ENCODE measurements at places on chromosomes 11 and 22.

GRCh38 chr11:46445920-46446771 lies 54.6 kb upstream of the CHRM4 start:
- DNase-seq = no peak

DNA sequence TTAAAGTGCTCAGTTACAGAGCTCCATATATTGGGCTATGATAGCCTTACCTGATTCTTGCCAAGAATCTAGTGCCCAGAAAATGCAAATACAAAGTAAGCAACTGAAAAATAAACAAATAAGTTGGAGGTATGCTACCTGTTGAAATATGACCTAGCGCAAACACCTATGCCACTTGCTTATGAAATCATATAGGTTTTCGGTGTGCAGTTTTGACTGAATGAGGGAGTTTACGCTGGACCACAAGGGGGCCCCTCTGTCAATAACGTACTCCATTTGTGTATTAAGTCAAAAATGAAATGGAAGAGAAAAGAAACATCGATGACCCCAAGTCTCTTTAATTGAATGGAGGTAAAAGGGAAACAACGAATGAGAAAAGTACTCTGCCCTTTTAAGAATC lies 84.9 kb upstream of the TRIM77 start:
- DNase-seq = no peak

GRCh38 chr22:32999039-32999815 lies 59.0 kb downstream of the SYN3 start:
- no peak for DNase-seq

- no peak for DNase-seq
Observed at GRCh38 chr11:115718106-115718505, 213.9 kb upstream of the CADM1 start.

DNA sequence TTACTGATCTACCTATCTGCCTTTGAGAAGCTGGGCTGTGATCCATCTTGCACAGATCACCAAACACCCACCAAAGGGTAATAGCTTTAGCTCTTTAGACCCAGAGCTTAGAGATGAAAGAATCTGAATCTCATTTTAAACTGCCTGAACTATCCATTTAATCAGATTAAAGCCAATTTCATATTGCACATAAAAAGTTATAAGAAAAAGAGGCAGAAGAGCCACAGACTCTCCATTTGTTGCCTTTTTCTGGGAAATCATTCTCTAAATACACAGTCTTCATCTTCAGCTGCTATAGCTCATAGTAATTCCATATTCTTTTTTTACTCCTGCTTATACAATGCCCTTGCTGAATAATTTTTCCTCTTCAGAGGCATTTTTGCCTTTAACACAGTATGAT lies 271.2 kb downstream of the DLG2 start:
- DNase-seq = no peak

- no peak for DNase-seq
Observed at GRCh38 chr11:86483610-86483939, 108.9 kb downstream of the CCDC81 start.

GRCh38 chr11:13291800-13292199 lies 14.2 kb downstream of the BMAL1 start:
- no peak for DNase-seq

DNA sequence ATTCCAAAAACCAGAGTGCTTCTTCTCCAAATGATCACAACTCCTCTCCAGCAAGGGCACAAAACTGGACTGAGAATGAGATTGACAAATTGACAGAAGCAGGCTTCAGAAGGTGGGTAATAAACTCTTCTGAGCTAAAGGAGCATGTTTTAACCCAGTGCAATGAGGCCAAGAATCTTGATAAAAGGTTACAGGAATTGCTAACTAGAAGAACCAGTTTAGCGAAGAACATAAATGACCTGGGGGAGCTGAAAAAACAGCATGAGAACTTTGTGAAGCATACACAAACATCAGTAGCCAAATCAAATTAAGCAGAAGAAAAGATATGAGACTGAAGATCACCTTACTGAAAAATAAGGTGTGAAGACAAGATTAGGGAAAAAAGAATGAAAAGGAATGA lies 15.5 kb downstream of the OR52M1 start:
- no peak for DNase-seq

- DNase-seq = no peak
Observed at GRCh38 chr11:119726585-119727522, 2.1 kb downstream of the NECTIN1 start.

DNA sequence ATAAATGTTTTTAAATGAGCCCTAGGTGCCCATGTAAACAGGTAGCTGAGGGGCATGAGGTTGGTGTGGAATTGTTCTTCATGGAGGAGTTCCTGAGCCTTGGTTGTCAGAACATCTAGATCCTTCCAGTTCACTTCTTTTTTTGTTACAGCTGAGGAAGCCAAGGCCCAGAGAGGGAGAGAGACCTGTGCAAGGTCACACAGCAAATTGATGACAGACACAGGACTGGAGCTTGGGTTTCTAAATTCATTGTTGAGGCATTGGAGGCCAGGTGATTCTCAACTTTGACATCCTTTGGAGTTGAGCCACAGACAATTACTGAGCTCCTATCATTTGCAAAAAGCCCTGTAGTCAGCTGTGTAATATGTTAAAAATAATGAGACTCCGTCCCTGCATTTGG lies 73.1 kb upstream of the CRYBB3 start:
- no peak for DNase-seq

DNA sequence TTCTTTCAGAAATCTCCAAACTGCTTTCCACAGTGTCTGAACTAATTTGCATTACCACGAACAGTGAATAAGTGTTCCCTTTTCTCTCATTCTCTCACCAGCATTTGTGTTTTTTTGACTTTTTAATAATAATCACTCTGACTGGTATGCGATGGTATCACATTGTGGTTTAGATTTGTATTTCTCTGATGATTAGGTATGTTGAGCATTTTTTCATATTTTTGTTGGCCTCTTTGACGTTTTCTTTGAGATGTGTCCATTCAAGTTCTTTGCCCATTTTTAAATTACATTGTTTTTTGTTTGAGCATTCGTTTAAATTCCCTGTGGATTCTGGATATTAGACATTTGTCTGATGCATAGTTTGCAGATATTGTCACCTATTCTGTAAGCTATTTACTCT lies 1639.6 kb upstream of the TENM4 start:
- DNase-seq = no peak

DNA sequence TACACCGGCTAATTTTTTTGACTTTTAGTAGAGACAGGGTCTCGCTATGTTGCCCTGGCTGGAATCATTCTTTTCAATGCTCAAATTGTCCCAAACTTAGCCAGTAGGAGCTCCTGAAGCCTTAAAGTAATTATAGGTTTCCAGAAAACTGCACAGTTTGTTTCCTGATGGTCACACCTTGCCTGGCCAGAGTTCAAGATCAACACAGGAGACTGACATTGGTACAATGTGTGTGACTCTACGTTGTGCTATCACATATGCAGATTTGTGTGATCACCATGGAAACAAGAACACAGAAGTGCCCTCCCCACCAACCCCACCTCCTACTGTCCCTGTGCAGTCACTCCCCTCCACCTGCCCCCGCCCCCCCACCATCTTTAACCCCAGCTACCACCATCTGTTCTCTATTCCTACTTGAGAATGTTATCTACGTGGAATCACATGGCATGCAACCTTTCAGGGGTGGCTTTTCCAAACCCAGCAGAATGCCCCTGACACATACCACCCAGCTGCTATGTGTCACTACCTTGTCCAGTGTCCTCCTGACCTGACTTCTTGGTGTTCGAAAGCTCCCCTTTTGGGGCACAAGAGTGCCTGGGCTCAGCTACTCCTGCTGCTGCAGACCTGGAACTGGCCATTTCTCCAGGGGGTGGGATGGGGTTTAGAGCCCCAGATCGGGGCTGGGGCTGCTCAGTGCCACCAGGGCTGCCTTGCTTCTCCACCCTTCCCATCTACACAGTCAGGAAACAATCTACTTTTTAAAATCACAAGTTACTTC lies 6.1 kb upstream of the NAP1L4 start:
- no peak for DNase-seq

GRCh38 chr11:76807206-76807875 lies 24.2 kb downstream of the TSKU start:
- DNase-seq = no peak

DNA sequence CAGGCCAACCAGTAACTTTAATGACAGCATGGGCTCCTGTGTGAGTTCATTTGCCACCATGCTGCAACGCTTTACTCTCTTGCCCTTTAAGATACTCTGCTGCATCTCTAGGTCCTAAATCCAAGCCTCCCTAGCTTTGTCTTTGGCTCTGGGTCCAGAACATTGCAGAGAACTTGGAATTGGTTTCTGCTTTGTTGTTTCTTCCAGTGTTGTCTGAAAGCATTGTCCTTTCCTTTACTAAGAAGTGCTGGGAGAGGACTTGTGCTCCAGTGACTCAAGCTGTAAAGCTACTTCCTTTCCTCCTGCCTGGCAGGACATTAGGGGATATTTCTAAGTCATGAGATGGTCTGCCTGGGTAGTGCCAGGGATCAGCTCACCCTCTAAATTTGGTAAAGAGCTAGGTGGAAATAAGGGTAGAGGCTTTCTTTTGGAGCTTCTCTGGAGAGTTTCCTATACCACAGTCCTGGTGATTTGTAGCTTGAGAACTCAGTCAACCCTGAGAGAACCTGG lies 202.5 kb upstream of the CADM1 start:
- no peak for DNase-seq

DNA sequence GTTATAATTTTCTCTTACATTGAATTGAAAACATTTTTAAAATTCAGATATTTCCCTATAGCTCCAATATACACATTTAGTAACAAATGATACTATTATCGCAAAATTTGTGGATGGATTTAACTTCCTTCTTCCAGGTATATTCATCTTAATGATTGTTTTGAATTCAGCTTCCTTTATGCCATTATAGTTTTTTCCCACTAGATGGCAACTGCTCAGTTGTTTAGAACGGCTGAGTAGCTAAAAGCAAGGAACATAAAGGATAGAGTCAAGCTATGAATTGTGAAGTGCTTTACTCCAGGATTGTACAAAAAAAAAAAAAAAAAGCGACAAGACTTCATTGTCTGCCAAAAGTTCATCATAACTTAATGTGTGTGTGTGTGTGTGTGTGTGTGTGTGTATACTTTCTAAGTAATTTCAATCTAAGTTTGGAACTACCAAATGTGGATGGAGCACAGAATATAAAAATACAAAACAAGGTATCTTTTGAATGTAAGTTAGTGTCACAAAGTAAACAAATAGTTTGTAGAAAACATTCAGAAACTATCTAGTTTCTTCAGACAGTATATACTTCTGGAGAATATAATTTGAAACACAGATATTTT lies 846.4 kb downstream of the DLG2 start:
- no peak for DNase-seq

DNA sequence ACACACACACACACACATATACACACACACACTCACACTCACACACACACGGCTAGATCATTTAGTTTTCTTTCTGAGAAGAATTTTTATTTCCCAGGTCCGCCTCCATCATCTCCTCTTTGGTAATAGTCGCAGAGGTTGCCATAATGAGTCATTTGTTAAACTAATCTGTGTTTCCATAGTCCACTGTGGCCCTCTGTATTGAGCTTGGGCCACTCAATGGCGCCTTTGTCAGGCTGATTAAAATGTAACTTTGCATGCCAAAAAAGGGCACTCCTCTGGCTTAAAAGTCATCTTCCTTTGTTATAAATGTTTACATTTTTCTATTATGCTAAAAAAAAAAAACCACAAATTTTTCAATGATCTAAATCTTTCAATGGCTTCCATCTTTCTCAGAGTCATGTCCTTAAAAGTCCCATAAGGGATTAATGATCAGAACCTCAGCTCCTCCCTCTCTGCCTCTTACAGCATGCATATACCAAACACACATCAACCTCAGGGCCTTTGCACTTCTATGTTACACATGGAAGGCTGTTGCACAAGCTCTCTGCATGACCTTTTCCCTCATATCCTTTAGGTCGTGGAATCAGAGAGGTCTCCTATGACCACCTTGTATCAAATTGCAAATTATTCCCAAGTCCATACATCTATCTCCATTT lies 35.3 kb downstream of the EHF start:
- DNase-seq = no peak

DNA sequence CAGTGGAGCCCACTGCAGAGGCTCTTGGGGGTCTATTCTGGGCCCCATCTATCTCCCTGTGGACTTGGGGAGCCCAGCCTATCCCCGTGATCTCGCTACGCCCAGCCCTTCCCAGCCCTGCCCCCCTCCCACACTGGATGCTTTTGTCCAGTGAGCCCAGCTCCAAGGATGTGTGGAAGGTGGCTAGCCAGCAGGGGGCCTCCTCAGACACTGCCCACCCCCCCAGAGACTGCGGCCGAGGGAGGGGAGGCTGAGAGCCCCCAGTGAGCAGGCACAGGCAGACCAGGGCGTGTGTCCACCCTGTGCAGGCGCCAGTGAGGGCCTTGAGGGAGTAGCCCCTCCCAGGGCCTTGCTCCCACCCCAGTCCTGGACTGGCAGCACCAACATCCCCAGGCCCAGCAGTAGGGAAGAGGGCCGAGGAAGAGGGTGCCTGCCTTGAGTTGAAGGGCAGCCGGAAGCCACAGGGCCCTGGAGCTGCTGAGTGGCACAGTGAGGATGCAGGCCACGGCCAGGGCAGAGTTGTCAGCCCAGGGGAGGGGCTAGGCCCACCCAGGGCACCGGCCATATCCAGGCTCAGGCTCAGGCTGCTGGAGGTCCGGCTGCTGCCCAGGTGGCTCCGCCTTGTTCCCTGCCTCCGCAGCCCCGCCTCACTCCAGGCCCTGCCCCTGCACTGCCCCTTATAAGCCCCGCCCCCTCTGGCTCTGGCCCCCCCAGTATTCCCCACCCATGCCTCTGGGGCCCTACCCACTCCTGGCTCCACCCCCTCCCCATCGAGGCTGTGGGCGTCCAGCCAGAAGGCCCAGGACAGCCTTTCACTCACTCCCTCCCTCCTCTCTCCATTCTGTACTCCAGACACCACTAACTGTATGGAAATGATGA lies 28.0 kb downstream of the MOB2 start:
- DNase-seq = no peak

GRCh38 chr11:66100272-66101065 lies 30.4 kb downstream of the PACS1 start:
- peak; percentile 20 for DNase-seq

Data from stimulated activated CD4-positive, alpha-beta T cell treated with anti-CD3 and anti-CD28 coated beads, Interleukin-1b, Interleukin-23, amount 100 ng/mL, for 1 hour (primary cell).